ENCODE measurements at places on chromosomes 3 and 15.
A peak's percentile ranks its signal among the peaks of the same experiment; 100 is the strongest.

DNA sequence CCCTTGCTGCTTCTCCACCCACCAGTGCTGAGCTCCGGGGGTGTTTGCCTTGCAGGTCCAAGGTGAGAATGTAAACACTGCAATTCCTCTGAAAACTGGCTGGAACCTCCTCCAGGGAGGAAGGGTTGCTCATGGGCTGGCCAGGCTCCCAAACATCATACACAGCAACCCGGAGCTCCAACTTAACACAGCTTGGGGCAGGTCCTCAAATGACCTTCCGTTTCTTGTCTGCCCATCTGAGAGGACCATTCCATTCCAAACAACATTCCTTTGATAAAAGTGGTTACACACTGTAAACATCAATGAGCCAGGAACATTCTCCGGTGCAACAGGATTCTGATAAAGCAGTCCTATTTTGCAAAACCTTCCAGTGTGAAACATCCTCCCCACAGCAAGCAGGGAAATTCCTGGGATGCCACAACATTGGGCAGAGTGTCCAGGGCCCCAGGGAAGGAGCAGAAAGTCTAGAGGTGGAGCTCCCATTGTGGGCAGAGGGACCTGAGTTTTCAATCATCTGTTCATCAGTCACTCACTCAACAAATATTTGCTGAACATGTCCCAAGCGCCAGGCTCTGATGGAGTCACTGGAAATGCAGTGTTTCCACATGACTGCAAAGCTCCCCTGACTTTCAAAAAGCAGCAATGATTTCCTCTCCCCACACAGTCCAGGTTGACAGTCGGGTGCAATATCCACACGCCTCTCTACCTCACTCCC is 7.3 kb upstream of the HEG1 start:
- DNase-seq = peak; percentile 97

DNA sequence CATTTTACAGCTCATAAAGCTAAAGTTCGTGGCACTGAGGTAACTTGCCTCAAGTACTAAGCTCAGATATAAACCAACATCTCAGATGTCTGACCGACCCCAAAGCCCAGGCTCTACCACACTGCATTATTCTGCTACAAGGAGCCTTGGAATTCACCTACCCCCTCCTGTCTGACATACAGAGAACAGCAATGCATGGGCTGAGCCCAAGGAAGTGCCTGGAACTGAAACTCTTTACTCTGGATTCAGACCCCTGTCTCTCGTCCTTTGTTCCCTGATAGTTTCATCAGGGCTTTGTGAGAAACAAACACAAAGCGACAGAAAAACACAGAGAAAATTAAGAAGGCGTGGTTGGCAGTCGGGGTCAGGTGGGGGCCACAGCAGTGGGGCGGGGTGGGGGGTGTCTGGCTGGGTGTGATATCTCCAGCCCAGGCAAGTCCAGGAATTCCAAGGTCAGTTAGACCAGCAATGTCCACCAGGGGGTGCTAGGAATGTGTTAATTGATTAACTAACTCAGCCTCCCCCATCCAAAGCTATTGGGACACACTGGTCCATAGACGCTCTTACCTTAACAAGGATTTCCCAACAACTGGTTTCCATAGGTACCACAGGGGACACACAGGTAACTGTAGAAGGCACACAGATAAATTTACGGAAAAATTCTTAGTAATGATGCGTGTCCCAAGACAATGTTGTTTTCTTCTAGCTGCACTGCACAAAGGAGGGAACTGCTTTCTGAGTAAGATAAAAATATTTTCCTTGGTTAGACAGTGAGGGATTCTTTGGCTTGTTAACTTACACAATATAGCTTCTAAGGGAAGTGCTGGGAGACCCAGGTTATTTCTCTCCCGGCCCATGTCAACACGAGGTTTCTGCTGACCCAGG is 18.8 kb upstream of the SSUH2 start:
- peak; percentile 61 for DNase-seq

DNA sequence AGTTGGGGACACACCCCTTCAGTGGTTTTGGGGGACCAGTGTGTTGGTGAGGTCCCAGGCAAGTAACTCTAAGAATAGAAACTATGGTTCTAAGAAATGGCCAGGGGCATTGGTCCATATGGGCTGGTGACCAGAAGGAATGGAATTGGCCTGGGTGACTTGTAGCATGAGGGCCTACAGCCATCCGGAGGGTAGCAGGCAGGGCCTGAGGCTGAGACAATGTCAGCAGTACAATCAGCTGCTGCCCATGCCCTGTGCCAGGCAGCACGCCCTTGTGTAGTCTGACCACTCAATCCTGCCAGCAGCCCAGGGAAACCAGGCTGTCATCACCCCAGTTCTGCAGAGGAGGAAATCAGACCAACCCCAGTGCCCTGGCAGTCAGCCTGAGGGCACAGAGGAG is 100.6 kb downstream of the DNAJB8 start:
- no peak for DNase-seq

- no peak for DNase-seq
These were observed 195.4 kb upstream of the TLE3 start for GRCh38 chr15:70293138-70293537.

DNA sequence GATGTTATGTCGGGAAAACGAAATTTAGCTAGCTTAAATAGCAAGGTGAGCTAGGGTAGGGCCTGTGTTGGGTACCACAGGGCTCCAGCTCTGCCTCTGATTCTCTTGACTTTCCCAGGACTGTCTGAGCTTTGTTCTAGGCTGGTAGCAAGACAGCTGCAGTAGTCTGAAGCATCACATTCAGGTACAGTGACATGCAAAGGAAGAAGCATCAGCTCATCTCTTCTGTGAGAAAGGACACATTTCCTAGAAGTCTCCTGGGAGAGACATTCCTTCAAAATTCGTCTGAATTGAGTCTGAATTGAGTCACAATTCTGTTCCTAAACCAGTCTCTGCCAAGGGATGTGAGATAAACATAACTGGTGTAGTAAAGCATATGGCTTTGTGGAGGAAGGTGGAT is 8.5 kb upstream of the UBXN7 start:
- no peak for DNase-seq

DNA sequence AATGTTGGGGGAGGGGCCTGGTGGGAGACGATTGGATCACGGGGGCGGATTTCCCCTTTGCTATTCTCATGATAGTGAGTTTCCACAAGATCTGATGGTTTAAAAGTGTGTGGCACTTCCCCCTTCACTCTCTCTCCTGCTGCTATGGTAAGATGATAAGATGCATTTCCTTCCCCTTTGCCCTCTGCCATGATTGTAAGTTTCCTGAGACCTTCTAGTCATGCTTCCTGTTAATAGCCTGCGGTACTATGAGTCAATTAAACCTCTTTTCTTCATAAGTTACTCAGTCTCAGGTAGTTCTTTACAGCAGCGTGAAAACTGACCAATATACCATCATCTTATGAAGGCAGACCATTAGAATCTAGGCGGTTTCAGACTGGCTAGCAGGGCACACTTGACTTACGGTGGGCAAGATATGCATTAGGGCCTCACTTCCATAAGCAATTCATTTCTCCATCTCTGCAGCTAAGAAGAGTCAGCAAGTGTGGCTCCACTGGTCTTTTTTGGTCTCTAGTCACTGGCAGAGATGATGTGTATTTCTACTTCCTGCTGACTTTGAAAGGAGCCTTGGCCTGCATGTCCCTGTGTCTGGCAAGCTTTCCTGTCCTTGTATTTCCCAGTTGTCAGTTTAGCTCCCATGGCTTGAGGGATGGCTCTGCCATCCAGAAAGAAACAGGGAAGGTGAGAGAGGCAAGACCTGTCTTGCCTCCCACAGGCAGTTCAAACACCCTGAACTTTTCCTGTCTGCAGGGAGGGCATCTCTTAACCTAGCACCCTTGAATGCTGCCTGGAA is 109.0 kb upstream of the ADAMTS9 start:
- peak; percentile 9 for DNase-seq

GRCh38 chr3:43497905-43498365 is 123.9 kb downstream of the ANO10 start:
- peak; percentile 50 for DNase-seq

DNA sequence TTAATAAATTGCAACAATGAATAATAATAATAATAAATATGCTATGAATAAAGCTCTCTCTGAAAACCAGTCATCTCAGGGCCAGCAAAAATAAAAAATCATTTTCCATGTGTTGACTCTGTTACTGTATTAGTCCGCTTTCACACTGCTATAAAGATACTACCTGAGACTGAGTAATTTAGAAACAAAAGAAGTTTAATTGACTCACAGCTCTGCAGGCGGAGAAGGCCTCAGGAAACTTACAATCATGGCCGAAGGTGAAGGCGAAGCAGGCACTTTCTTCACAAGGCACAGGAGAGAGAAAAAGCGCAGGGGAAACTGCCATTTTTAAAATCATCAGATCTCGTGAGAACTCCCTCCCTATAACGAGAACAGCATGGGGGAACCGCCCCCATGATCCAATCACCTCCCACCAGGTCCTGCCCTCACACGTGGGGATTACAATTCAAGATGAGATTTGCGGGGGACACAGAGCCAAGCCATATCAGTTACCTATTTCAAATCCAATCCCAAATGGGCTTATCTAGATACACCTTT is 224.1 kb downstream of the IGSF11 start:
- no peak for DNase-seq

DNA sequence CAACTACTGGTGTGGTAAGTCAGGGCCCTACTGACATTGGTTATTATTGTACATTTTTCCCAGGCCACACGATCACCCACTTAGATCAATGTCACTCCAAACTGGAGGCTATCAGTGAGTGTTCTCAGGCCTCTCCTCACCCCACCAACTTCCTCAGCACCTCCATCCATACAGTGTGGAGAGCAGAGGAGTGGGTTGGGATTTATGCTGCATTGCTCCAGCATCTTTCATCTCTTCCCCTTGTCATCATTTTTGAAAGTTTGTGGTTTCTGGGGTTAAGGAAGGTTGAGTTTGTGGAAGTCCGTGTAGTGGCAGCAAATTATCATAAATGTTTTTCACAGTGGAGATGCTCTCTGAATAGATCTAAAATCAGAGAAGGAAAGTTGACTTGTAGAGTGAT is 60.2 kb downstream of the TLNRD1 start:
- no peak for DNase-seq

- no peak for DNase-seq
These were observed 204.0 kb downstream of the PLCL2 start for GRCh38 chr3:17088602-17089313.

GRCh38 chr3:40329071-40329470 is 19.6 kb downstream of the EIF1B start:
- DNase-seq = no peak

DNA sequence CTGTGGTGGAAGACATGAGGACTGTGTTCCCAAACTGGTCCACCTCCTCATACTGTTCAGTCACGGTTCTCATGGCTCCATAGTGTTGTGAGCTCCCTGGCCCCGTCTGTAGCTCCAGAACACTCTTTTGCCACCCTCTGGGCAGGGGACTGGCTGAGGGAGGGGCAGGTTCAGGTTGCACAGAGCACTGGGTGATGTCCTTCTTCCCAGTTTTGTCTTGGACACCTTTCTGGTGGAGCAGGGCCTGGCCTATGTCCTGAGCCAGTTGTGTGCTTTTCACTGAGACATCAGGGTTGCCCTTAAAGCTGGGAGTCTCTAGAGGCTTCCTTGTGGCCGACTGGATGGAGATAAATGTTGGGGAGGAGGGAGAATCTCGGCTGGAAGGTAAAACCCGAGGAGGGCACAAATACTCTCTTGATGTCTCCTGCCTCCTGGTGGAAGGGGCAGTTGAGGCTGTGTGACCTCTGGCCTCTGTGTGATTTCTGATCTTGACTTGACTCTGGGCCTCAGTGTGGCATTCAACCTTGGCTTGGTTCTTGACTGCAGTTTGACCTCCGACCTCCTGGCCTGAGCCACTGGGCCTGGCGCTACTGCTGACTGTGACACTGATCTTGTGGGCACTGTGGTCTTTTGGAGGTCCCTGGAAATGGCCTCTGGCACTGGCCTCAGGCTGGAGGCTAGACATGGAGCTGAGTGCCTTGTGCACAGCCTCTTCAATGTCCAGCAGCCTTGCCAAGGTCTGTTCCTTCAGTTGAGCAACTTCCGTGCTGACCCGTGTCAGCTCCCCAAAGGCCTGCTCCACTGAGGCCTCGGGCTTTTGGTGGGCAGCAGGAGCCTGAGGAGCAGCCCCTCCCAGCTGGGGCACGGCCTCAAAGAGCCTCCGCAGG is 8.1 kb downstream of the XIRP1 start:
- no peak for DNase-seq

GRCh38 chr3:85781806-85782205 is 823.0 kb downstream of the CADM2 start:
- DNase-seq = no peak
